Endothelial cell (in vitro differentiated cells): ENCODE measurements at places on chromosomes 7 and 10. TPM values are rescaled to one million over a fixed set of nuclear protein-coding genes. Genes with fewer than 3 reads are reported as not detected.

DNA sequence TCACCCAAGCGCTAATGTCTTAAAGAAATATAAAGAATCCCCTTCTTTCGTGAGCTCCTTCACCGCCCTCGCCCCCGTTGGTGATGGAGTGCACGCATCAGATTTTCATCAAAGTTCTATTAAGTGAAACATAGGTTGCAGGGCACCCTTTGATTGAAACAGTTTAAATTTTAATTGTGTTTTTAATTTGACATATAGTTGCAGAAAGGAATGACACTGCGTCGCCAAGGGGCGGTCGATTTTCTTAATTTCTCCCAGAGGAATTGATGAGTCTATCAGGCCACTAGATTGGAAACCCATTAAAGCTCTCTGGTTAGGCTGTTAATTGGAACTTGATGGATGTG is 4.1 kb upstream of the HMX2 start:
- no peak overlapping the region for H3K4me3 ChIP-seq
- peaks cover 49% of the 10 kb centered on the region for H3K27me3 ChIP-seq
- peaks cover 33% of the 10 kb centered on the region for H3K4me1 ChIP-seq
- H3K27ac ChIP-seq, result no peak overlapping the region
- no peak for DNase-seq

GRCh38 chr7:75920431-75921161 is 5.6 kb downstream of the POR start:
- no peaks in the 10 kb centered on the region for H3K36me3 ChIP-seq
- H3K27ac ChIP-seq, result no peak overlapping the region
- H3K4me1 ChIP-seq, result peaks cover 3% of the 10 kb centered on the region
- no peak for DNase-seq

- peaks cover 4% of the 10 kb centered on the region for H3K36me3 ChIP-seq
- no peak overlapping the region for H3K4me3 ChIP-seq
- peaks cover 4% of the 10 kb centered on the region for H3K4me1 ChIP-seq
- H3K27me3 ChIP-seq, result peaks cover 10% of the 10 kb centered on the region
- H3K27ac ChIP-seq, result no peak overlapping the region
These were observed 943 bp upstream of the SLC18A2 start for GRCh38 chr10:117239721-117240620.

DNA sequence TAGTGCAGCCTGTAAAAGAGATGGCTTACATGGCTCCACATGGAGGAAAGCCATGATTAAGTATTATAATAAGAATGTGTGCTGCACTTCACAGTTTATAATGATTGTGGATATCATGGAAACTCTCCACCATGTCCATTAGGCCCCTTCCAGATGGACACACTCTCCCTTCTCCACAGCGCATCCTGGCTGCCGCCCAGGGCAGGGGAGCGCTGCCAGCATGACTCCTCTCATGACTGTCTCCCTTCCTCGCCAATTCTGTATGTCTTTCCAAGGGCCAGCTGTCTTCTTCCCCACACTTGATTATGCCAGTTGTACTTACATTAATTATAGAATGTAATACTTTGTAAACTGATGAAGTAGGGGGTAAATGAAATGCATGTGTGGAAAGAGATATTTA is 259.3 kb upstream of the TMEM72 start:
- H3K4me3 ChIP-seq, result no peak overlapping the region
- H3K36me3 ChIP-seq, result no peaks in the 10 kb centered on the region
- DNase-seq, result no peak
- H3K4me1 ChIP-seq, result no peaks in the 10 kb centered on the region
- no peak overlapping the region for H3K27ac ChIP-seq

GRCh38 chr7:130277763-130278643 is 11.3 kb downstream of the CPA2 start:
- H3K27me3 ChIP-seq, result peaks cover 2% of the 10 kb centered on the region
- H3K4me1 ChIP-seq, result peaks cover 15% of the 10 kb centered on the region
- DNase-seq, result peak; percentile 60
- H3K27ac ChIP-seq, result no peak overlapping the region
- no peak overlapping the region for H3K4me3 ChIP-seq

DNA sequence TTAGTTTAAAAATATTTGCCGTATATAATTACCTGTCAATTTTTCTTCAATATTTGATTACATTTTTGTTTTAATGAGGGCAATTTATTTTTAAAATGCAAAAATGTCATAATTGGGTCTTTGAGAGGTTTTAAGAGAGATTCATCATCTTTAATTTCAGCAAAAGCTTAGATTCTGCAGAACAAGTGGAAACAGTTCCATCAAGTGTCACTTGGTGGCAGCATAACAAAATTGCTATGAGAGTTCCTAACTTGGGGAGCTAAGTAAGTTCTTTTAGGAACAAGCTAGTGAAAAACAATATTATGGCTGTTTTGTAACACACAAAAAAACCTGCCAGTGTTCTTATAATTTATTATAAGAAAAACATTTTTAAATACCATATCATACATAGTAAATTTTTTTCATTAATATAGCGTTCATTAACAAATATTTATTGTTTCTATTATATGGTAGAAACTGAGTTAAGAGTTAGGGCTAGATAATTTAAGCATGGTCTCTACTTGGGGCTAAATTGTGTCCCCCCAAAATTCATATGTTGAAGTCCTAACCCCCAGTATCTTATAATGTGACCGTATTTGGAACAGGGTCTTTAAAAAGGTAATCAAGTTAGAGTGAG is 155.2 kb downstream of the MAGI2 start:
- H3K4me1 ChIP-seq, result no peaks in the 10 kb centered on the region
- no peak overlapping the region for H3K27ac ChIP-seq
- no peaks in the 10 kb centered on the region for H3K36me3 ChIP-seq
- H3K4me3 ChIP-seq, result no peak overlapping the region

- no peaks in the 10 kb centered on the region for H3K4me1 ChIP-seq
- H3K27me3 ChIP-seq, result peaks cover 9% of the 10 kb centered on the region
- no peak overlapping the region for H3K27ac ChIP-seq
These were observed 31.6 kb downstream of the ADRA2A start for GRCh38 chr10:111108441-111108840.

GRCh38 chr7:128373606-128374005 is 12.1 kb upstream of the PRRT4 start:
- no peak overlapping the region for H3K27ac ChIP-seq
- no peak for DNase-seq
- H3K4me3 ChIP-seq, result no peak overlapping the region
- H3K27me3 ChIP-seq, result peaks cover 2% of the 10 kb centered on the region
- no peaks in the 10 kb centered on the region for H3K4me1 ChIP-seq

GRCh38 chr7:139084709-139085108 is 24.8 kb downstream of the ZC3HAV1 start:
- H3K36me3 ChIP-seq, result peaks cover 56% of the 10 kb centered on the region
- H3K4me3 ChIP-seq, result no peak overlapping the region
- no peak for DNase-seq
- H3K27me3 ChIP-seq, result no peaks in the 10 kb centered on the region
- no peak overlapping the region for H3K27ac ChIP-seq
- no peaks in the 10 kb centered on the region for H3K4me1 ChIP-seq

GRCh38 chr7:65477326-65477725 is 103.7 kb downstream of the ZNF92 start:
- H3K27me3 ChIP-seq, result peaks cover 9% of the 10 kb centered on the region
- H3K36me3 ChIP-seq, result peaks cover 16% of the 10 kb centered on the region
- H3K4me1 ChIP-seq, result peaks cover 23% of the 10 kb centered on the region
- H3K4me3 ChIP-seq, result peak overlapping the region; percentile 17
- DNase-seq, result peak; percentile 22

DNA sequence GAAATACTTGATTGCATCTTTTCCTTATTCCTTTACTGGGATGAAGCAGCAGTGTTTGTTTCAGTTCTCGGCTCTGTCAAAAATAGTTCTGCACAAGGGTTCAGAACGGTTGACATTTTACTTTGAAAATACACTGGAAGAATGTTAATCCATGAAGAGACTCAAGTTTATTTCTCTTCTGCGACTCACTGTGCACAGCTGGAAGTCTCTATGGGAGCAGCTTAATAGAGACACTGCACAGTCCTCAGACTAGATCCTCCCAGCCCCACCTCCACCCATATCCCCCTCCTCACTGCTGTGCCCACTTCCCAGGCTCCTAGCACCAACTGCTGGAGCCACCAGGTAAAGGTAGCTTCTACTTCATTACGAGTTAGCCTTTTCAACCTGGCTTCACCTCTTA is 517.8 kb downstream of the GRID1 start:
- H3K4me1 ChIP-seq, result no peaks in the 10 kb centered on the region
- no peak overlapping the region for H3K27ac ChIP-seq
- H3K4me3 ChIP-seq, result no peak overlapping the region
- H3K27me3 ChIP-seq, result peaks cover 10% of the 10 kb centered on the region

DNA sequence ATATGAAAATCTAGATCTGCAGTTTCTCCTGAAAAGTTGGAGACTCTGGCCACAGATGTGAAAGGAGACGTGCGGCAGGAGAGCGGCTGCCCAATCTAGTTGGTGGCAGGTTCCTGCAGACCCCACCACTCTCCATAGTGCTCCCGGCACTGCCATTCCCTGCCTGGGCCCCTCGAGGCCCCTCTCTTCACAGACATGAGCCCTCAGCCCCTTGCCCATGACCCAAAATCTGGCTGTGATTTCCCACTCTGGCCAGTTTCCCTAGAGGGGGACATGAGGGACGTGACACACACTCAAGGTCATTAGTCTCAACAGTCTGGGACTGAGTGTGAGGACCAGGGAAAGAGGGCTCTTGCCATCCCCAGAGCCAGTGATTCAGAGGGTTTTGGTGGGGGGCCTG is 138.7 kb downstream of the PTPN20 start:
- no peaks in the 10 kb centered on the region for H3K36me3 ChIP-seq
- no peak overlapping the region for H3K4me3 ChIP-seq
- DNase-seq, result no peak
- H3K27me3 ChIP-seq, result peaks cover 11% of the 10 kb centered on the region
- H3K4me1 ChIP-seq, result no peaks in the 10 kb centered on the region

DNA sequence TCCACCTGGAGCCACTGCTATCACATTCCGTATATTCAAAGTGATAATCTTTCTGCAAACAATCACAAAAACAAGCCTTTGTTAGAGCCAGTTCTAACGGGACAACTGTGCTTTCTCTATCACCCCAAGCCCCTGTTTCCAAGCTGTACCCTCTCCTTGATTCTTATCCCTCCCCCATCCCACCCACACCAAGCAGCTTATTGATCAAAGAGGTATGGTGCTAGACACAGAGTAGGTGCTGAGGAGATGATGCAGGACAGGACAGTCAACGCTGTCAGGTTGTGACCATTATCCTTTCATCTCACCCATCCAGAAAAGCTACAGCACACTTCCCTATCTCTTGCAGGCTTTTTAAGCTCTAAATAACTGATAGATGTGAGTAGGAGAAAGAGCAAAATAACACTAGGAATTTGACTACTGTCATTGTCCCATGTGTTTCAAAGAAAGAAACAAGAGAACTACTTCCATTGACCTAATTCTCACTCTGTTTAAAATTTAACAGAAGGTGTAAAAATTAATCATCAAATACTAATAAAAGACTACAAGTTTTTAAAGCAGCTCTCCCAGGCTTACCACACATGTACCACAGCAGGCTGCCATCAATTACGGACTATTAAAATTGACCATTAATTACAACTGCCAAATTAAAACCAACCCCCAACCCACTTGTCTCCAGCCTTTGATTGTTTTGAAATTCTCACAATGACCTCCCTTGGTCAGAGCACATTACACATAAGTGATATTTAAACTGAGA is 94.3 kb downstream of the ELAPOR2 start:
- H3K4me1 ChIP-seq, result peaks cover 17% of the 10 kb centered on the region
- H3K27me3 ChIP-seq, result no peaks in the 10 kb centered on the region
- no peak for DNase-seq
- H3K27ac ChIP-seq, result no peak overlapping the region
- peaks cover 7% of the 10 kb centered on the region for H3K36me3 ChIP-seq

DNA sequence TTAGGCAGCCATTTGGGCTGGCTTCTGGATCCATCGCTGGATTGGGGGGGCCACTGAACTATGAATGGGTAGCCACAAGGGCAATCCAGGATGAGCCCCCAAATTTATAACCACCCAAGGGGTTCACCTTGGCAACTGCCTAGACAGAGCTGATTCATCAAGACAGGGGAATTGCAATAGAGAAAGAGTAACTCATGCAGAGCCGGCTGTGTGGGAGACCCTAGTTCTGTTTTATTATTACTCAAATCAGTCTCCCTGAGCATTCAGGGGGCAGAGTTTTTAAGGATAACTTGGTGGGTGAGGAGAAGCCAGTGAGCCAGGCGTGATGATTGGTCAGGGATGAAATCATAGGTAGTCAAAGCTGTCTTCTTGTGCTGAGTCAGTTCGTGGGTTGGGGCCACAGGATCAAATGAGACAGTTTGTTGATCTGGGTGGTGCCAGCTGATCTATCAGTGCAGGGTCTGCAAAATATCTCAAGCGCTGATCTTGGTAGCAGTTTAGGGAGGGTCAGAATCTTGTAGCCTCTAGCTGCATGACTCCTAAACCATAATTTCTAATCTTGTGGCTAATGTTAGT is 57.9 kb downstream of the DNAJB9 start:
- peaks cover 3% of the 10 kb centered on the region for H3K27me3 ChIP-seq
- H3K27ac ChIP-seq, result no peak overlapping the region
- no peaks in the 10 kb centered on the region for H3K36me3 ChIP-seq
- peaks cover 18% of the 10 kb centered on the region for H3K4me1 ChIP-seq
- no peak for DNase-seq
- H3K4me3 ChIP-seq, result no peak overlapping the region

- peaks cover 4% of the 10 kb centered on the region for H3K36me3 ChIP-seq
- DNase-seq, result no peak
- H3K27ac ChIP-seq, result no peak overlapping the region
- no peak overlapping the region for H3K4me3 ChIP-seq
These were observed 141.6 kb upstream of the GDF10 start for GRCh38 chr10:47158116-47159071.

DNA sequence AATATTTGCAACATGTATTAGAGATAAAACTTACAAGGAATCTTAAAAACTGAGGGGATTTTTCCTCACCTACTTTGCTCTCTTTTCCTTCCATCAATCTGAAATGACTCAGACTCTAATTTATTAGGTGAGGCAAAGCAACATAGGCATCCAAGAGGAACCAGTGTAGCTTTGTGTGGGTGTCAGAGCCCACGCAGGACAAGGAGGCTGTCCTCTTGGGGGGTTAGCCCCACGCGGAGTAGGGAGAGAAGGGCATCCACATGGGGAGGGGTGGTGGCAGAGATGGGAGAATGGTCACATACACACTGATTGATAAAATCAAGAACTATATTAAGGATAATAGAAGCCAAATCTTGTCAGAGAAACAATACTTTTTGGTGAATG is 33.8 kb upstream of the ARMS2 start:
- no peak overlapping the region for H3K27ac ChIP-seq
- H3K4me1 ChIP-seq, result no peaks in the 10 kb centered on the region
- peaks cover 2% of the 10 kb centered on the region for H3K27me3 ChIP-seq
- no peak overlapping the region for H3K4me3 ChIP-seq
- no peak for DNase-seq
- H3K36me3 ChIP-seq, result peaks cover 8% of the 10 kb centered on the region

The MYPN gene
- not detected for total RNA-seq

The FKBP6 gene
- total RNA-seq, result not detected

The TBXAS1 gene
- total RNA-seq, result 1.3 TPM

The CRHR2 gene
- 0.38 TPM for total RNA-seq

The PRKCQ gene
- 24.0 TPM for total RNA-seq
